ENCODE measurements at places on chromosomes 1 and 21.

GRCh38 chr1:9128520-9129265, at the start of gene GPR157:
Gene GPR157, minus strand, starts transcription at chr1:9129102. Its CDS starts 75 bp downstream, at chr1:9129027.
- peak; percentile 68 for DNase-seq

DNA sequence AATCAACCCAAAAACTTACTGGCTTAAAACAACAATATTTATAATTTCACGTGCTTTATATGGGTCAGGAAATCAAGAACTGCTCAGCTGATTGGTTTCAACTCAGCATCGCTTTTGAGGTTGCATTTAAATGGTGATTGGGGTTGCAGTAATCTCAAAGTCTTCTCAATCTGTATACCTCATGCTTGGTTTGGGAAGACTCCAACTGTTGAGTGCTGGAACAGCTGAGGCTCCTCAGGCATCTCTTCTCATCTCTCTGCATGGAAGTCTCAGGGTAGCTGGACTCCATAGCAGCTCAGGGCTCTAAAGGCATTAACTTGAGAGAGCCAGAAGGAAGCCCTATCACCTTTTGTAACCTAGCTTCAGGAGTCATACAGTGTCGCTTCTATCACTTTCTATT, 35.1 kb downstream of the AK5 start:
- DNase-seq = no peak

DNA sequence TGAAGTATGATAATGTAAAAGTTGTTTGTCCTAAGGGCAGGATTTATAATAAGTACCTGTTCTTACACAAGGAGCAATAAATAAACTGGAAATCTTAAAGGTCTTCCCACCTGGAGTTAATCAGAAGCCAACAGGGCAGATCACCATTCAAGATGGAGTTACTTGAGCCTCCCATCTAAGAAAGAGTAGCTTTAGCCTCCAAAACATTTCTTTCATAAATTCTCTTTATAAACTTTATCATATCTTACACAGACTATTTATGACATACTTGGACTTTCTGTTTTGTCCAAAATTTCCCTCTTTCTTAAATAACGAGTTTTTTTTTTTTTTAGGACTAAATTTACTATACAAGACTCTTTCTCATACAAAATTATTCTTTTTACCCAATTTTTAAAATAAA, 18.5 kb downstream of the OR2T1 start:
- no peak for DNase-seq

DNA sequence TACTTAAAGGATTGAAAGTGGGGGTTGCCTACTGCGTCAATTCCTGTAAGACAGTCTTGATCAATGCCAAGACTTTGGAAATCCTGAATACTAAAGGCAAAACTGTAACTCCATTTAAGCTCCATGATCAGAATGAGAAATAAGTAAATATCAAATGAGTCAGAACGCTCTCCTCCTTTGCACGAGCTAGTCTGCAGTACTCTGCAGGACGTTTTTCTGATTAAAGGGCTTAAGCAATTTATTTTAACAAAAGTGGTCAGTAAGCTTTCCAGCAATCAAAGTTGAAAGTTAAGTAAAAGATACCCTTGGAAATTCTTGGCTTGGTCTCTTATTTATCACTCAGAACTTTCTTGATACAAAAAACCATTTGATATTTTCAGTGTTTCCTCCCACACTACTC, 35.7 kb upstream of the ARHGAP29 start:
- no peak for DNase-seq

DNA sequence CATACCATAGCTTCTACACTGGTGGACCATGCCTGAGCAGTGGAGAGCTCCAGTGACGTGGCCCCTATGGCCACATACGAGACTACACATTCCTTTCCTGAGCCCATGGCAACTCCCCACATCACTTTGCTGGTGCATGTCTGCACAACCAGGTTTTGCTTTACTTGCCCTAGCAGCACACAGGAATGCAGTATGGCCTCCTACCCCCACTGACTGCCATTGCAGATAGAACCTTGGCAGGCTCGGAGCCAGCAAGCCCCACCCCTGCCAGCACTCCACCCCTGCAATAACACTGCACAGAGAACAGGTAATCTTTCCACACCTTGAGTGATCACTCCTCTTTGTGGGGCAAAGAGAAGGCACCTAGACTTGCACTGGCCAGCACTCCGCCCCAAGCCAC, 531.9 kb upstream of the CAMK1G start:
- no peak for DNase-seq

DNA sequence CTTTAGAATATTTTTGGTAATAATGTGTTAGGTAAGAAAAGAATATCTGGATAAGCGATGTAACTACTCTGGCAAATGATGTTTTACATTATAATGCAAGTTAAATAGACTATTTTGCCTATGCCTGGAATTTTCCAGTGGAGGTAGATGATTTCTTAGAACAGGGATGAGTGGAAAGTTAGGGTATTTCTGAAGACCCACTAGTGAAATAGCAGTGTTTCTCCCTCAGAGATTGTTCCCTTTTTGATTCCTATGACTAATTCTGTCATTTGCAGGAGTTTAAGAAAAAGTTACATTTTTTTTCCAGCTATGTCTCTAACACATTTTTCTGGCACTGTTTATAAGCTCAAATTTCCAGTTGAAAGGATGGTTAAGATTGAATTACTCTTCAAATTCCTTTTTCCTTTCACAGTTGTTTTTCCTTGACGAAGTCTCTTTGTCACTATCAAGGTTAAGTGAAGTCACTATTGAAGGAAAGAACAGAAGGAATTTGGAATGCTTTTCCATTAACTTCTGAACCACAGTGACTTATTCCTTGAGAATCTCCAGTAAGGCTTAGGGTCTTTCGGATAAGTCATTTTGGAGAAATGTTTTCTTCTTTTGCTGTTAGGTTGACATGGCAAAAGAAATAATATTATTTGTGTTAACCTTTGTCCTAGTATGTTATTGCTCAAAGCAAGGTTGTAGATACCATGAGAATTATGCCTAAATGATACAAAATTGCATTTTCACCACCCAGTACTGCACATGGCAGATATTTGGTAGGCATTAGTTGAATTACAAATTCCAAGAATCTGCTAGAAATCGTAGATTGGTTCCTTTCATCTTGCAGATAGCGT, 42.9 kb upstream of the ZNF326 start:
- DNase-seq = no peak

DNA sequence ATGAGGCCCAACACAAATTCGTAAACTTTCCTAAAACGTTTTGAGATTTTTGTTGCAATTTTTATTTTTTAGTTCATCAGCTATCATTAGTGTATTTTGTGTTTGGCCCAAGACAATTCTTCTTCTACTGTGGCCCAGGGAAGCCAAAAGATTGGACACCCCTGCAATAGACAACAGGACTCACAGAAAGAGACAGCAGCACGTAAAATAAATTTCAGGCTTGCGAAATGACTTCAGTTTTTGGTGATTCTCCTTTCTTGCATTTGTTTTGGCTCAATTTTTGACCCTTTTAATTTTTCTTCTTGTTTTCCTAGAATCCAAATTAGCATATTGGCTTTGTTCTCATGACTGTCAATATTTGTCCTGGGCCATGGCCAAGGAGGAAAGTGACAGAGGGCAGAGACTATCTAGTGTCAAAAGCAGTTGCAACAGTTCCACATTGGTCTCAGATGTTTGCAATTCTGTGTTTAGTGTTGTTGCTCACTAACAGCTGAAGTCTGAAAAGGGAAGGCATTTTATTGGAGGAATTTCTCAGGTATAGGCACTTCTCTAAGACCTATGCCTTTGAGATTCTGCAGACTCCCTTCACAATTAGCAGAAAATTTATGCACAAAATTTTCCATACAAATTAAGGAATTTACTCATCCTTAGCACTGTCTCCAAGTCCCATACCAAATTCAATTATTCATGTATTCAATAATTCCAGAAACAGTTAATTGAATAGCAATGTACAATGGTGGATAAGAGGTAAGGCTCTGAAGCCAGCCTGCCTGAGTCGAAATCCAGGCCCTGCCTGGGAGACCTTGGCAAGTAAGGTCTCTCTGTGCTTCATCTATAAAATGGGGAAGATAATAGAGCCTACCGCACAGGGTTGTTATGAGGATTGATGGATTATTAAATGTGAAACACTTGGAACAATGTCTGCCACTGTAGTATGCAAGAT, 160.9 kb upstream of the IVNS1ABP start:
- no peak for DNase-seq

DNA sequence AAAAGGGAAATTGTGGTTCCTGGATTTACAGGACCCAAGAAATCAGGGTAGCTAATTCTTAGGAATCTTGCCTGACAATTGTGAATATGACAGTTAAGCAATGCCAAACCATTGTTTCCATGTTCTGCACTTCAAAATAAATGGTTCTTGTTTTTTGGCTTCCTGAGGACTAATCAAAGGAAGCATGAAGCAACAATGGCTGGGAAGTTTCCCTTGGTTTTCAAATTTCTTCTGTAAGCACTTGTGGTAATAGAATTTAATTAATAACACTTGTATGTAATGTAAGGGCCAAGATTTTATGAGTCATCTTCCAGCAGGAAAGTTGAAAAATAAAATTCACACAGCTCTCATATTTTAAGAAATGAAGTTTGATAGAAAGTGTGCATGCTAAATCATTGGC, 31.7 kb downstream of the JAM2 start:
- DNase-seq = no peak

- no peak for DNase-seq
These were observed 199.2 kb downstream of the ROR1 start for GRCh38 chr1:63973005-63973419.

DNA sequence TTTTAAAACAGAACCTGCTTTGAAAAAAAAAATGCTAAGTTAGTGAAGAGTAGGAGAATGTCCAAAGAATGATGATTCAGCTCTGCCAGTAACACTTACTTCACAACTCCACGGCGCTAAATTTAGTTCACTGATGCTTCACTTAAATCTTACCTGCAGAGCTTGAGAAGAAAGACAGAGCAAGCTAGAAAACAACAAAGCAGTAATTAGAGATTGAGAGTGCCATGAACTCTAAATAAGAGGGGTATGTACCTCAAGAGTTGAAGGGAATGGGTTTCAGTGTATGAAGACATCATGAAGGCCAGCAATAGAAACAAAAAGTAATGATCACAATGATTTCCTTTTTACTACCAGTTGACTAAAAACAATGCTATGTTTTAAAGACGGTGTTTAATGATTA, 32.8 kb downstream of the EPRS1 start:
- no peak for DNase-seq

GRCh38 chr1:62177621-62178020, 17.0 kb upstream of the L1TD1 start:
- no peak for DNase-seq

- DNase-seq = no peak
These were observed 19.4 kb downstream of the JAK1 start for GRCh38 chr1:64946916-64947315.

GRCh38 chr1:116067566-116067890, 43.7 kb upstream of the MAB21L3 start:
- DNase-seq = no peak

DNA sequence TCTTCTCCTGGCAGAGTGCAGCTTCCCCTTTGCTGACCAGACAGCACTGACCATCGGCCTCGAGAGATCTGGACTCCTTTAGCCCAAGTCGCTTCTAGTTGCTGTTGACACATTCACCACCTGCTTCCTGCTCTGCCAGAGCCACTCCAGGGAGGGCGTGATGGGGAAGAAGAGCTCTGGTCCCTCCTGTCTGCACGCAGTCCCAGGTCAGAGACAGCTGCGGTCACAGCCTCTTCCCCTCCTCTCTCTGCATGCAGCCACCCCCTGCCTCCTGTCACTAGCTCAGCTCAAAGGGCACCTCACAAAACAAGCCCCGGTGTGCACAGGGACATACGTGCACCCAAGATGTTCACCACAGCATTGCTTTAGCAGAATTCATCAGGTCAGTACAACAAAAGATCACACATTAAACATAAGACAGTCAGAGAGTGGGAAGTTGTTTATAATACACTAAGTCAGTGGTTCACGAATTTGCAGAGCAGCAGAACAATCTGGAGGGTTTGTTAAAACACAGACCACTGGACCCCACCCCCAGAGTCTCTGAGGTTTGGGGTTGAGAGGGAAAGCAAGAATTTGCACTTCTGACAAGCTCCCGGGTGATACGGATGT, 132.9 kb downstream of the SYF2 start:
- DNase-seq = peak; percentile 47

DNA sequence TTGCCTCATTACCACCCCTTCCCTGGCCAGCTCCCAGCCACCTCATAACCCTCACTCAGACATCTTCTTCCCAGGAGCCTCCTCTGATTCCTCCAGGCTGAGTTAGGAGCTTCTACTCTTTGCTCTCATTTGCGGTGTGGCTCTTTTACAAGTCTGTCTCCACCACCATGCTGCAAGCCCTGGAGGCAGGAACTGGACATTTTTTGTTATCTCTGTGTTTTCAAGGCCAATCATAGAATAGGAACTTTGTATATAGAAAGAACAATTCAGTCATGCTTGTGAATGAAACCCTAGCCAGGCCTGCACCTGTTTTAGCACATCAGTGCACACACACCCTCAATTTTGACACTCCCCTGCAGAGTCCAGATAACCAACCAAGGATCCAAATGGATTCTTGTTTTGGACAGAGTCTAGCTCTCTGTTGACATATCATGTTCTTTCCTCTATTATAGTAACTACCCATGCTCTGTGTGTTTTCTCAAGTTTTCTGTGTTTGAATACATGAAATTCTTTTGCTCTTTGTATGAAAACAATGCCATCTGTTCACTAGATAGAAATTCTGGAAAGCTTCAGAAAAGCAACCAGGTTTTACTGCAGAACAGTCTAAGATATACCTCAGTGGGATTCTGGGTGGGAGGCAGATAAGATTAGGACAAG, 60.9 kb upstream of the ZNF648 start:
- no peak for DNase-seq

DNA sequence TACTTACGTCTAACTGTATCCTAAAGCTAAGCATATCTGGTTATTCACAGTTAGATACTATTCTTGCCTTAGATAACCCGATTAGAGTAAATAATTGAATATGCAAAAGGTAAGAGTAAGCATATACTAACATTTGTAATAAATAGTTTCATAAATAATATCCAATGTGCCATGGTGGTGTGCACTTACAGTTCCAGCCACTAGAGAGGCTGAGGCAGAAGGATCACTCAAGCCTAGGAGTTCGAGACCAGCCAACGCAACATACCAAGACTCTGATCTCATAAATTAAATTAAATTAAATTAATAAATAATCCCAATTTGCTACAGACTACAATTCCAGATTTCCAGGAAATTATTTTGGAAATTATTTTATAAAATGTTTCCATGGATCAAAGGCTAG, 12.2 kb downstream of the ARID4B start:
- no peak for DNase-seq

GRCh38 chr1:67431869-67432578, 1.8 kb upstream of the SERBP1 start:
- no peak for DNase-seq

DNA sequence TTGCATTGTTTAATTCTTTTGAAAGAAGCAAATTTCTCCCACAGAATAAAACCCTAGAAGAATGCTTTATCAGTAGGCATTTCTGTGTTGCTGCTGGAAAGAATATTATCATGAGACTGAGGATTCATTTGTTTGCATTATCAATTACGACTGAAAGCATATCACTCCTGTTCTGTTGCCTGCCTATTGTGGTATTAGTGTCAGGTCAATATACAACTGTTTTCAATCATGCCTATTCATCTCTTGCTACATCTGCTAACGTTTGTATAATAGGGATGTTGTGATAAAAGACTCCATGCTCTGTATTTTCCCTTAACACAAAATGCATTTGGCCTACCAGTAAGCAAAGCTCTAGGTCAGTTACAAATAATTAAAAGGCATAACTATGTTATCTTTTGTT, 221.5 kb downstream of the PTPRC start:
- no peak for DNase-seq

GRCh38 chr1:45437323-45437722, 53.6 kb downstream of the TESK2 start:
- no peak for DNase-seq

Data from stimulated activated effector memory CD8-positive, alpha-beta T cell treated with anti-CD3 and anti-CD28 coated beads, Interleukin-12 subunit alpha, Interleukin-12 subunit beta, amount 100 ng/mL, for 72 hours (primary cell).